ENCODE measurements at places on chromosomes 3 and 15.
A peak's percentile ranks its signal among the peaks of the same experiment; 100 is the strongest.

GRCh38 chr3:133917144-133917543 lies 21.5 kb upstream of the RAB6B start:
- DNase-seq, result no peak

GRCh38 chr3:170517242-170517945 lies 68.5 kb downstream of the SLC7A14 start:
- no peak for DNase-seq

DNA sequence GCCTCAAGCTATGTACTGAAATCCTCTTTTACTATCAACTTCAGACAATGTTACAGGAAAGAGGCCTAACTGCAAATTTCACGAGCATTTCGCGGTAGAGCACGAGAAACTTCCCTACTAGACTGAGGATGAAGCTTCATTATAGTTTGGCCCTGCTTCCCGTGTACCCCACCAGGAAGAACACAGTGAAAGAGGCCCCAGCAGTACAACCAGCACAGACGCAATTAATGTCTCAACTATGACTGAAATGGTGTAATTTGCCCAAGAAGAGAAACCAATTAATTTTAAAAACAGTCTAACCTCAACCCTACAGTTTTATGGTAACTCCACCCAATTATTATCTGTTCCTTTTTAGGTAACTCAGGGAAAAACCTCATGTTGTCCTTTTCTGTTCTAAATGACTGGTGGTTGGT lies 12.1 kb downstream of the CHSY1 start:
- no peak for DNase-seq

DNA sequence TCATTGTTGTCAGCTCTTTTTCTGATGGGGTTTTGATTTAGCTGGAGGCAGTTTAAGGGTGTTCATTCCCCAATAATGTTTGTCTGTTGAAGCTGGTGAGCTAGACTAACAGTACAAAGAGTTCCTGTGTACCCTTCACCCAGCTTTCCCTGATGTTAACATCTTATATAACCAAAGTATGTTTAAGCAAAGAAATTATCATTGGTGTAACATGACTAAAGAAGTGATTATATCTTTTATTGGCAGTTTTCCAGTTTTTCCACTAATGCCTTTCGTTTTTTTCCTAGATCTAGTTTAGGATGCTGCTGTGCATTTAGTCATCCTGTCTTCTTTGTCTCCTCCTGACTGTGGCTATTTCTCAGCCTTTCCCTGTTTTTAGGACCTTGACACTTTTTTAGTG lies 165.6 kb downstream of the LPP start:
- DNase-seq, result no peak

DNA sequence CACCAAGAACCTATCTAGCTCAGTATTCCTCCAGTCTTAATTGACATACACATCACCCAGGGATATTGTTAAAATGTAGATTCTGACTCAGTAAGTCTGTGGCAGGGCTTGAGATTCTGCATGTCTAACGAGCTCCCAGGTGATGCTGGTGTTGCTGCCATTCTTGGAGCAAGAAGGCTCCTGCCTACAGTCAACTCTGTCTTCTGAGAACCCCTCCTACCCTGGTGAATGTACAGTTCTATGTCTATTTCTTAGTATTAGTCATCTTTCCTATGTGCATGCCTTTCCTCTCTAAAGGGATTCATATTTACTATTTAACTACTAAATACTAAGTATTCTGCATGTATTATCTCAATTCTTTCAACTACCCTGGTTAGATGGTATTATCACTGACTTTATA lies 268.7 kb downstream of the EDEM1 start:
- DNase-seq, result no peak

GRCh38 chr15:65333856-65334255 lies 29.4 kb downstream of the RNU5B-1 start:
- DNase-seq, result no peak

GRCh38 chr3:156150434-156151066 lies 30.2 kb downstream of the KCNAB1 start:
- DNase-seq, result no peak

GRCh38 chr15:72197041-72197459 lies 537 bp downstream of the GRAMD2A start:
- no peak for DNase-seq

GRCh38 chr3:120802916-120803315 lies 60.4 kb downstream of the GTF2E1 start:
- DNase-seq, result no peak

DNA sequence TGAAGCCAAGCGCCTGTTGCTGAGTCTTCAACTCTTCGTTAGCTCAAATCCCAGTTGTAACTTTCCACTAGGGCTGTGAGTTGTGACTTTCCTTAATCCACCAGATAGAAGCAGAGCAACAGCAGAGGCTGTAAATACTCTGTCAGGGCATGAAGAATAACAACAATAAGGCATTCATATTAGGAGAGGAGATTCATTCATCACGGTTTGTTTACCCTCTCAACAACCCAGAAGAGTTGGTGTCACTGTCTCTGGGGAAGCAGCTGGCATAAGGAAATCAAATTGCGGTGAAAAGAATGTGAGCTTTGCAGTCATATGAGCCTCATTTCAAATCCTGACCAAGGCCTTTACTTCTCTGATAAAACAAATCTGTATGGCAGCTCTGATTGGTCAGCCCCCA lies 184.8 kb downstream of the SHQ1 start:
- DNase-seq, result no peak

- no peak for DNase-seq
Observed at GRCh38 chr3:119743921-119744320, 38.0 kb upstream of the NR1I2 start.

DNA sequence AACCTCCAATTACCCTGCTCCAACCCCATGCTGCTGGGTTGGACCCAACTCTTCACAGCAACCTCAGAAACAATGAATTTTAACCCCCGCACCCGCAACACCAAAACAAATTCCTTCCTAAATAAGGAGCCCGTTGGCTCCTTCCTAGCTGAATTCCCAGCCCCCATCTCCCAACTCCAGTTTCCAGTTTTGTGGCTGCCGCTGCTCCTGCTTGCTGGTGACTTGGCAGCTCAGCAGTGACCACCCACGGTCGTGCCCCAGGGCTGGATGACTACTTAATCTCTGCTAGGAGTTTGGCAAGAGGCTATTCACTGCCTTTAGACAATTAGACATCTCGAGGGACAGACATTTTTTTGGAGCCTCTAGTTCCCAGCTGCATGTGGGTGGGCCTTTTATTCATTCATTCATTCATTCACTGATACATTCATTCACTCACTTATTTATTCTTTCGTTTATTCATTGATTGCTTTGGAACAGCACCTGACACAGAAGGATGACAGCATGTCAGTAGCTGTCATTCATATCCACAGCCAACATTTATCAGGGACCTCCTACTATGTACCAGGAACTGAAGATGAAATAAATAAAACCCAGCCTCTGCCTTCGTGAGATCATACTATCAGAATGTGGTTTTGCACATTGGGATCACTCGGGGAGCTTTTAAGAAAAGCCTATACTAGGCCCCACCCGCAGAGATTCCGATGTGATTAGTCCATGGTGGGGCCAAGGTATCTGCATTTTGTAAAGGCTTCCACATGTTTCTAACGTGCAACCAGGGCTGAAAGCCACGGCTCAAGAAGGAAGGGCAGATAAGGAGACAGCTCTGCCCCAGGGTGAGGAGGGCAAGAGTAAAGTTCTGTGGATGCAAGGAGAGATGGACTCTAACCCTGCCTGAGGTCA lies 256.5 kb downstream of the SHQ1 start:
- no peak for DNase-seq

GRCh38 chr3:120646771-120647432 lies 35.1 kb downstream of the HGD start:
- no peak for DNase-seq

GRCh38 chr3:65577843-65578430 lies 460.8 kb downstream of the MAGI1 start:
- DNase-seq, result no peak

GRCh38 chr3:45623393-45623792 lies 28.8 kb downstream of the LIMD1 start:
- no peak for DNase-seq

GRCh38 chr15:41811432-41812195 lies 16.3 kb upstream of the JMJD7 start:
- peak; percentile 93 for DNase-seq

DNA sequence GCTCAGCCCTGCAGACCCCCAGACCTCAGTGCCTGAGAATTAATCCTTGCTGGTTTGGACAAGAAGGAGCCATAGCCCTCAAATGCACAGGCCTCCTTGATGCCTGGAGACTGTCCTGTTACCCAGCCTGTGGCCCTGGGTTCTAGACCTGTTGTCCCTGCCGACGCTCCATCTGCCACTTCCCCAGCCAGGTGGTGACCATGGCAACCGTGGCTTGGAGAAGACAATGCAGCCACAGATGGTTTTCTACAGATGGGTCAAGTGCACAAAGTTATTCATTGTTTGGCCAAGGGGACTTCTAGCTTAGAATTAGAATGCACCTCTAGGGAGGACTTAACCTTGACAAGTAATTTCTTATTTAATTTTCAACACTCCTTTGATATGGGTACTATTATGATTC lies 297.1 kb downstream of the UACA start:
- peak; percentile 25 for DNase-seq

DNA sequence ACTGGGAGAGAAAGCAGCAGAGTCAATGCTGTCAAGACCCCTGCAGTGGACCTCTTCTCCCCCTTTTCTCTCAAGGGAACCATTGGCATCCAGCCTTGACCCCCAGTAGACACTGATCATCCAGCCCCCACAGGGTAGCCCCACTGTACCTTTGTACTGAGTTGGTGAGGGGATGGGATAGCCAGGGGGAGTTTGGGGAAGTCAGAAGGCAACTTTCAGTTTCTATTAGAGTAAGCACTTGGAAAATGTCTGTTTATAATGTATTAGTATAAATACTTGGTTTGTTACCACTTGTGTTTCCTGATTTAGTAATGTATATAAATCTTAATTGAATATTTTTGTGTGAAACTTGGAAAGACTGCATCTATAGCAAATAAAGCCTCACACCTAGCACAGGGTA lies 25.0 kb downstream of the DAG1 start:
- DNase-seq, result no peak

- DNase-seq, result no peak
Observed at GRCh38 chr3:16056217-16056616, 118.3 kb upstream of the GALNT15 start.

GRCh38 chr3:57006179-57006657 lies 54.2 kb upstream of the SPATA12 start:
- DNase-seq, result no peak

- no peak for DNase-seq
Observed at GRCh38 chr3:77234004-77234403, 194.1 kb downstream of the ROBO2 start.

- DNase-seq, result no peak
Observed at GRCh38 chr15:50250760-50251394, 14.6 kb downstream of the HDC start.

GRCh38 chr3:9497821-9498565 lies 55.6 kb downstream of the LHFPL4 start:
- DNase-seq, result no peak

GRCh38 chr3:86991482-86991815 lies 500 bp upstream of the VGLL3 start:
- DNase-seq, result no peak

DNA sequence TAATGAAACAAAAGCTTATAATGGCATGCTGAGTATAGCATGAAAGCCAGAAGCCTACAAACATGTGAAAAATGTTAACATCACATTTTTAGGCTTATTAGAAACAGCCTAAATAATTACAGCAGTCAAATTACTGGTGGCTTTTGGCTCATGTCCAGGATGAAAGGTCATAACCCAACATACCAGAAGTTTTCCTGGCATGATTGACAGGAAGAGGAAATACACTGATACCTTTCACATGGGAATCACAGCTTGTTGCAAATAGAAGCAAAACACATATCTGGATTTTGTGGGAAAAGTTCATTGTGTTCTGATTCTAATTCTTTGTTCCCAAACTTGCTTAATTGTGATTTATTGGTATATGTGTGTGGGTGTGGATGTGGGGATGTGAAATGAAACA lies 393.5 kb upstream of the ARRDC4 start:
- DNase-seq, result no peak

GRCh38 chr3:129046732-129047552 lies 13.6 kb upstream of the GP9 start:
- DNase-seq, result peak; percentile 77

DNA sequence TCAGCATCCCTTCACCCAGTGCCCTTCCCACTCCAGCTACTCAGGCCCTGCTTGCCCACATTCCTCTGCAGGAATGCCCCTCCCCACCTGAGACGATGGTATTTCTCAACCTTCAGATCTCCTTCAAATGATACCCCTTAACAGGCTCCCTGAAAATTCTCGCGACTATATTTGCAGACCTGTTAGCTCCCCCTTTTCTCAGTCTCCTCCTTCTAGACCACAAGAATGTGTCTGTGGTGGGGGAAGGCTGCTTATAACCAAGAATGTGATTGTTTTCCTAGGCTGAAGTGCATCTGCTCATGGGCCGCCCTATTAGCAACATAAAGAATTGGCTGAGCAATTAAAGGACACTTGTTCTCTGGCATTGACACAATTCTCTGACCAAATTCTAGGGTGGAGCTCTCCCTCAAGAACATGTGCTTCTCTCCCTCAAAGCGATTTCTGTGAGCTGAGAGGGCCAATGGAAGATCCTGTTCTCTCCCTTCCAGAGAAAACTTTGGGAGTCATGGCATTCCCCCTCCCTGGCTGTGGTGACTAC lies 19.1 kb upstream of the LIMD1 start:
- no peak for DNase-seq

- DNase-seq, result no peak
Observed at GRCh38 chr3:127949446-127950055, 34.5 kb downstream of the KBTBD12 start.

GRCh38 chr3:46603446-46604046 lies 8.8 kb upstream of the FAM240A start:
- no peak for DNase-seq

GRCh38 chr3:125965505-125965904 lies 3.5 kb upstream of the ROPN1B start:
- no peak for DNase-seq

DNA sequence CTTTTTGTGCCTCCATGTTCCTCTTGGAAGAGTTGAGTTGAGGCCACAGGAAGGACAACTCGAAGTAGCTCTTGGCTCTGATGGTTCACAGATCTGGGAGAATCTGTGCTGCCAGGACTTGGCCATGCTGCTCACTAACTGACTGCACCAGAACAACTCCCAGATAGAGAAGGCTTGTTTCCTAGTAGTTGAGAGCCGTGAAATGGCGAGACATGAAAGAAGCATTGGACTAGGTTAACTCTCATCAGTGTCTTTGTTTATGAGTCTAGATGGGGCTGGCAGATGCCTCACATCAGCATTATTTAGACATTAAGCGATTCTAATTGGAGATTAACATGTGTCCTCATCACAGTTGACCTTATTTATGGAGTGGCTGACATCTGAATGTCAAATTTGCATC lies 92.9 kb upstream of the AGBL1 start:
- no peak for DNase-seq

DNA sequence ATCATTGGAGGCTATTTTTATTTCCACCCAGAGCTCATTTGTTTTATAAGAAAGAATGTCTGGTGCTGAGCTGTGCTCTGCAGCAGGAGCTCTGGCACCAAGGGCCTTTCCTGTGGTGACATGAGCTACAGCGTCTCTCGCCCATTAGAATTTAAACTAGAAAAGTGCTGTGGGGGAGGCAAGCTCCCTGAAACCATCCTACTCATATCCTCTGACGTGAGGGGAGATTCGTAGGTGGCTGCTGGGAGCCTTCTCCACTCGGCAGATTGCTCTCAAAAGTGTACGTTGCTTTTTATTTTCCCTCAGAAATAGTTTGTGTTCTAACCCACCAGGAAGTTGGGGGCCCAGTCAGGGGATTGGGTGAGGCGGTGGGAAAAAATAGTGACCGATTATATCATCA lies 76.3 kb upstream of the ARHGEF3 start:
- DNase-seq, result no peak

- DNase-seq, result no peak
Observed at GRCh38 chr3:61719278-61719977, 158.1 kb downstream of the PTPRG start.

Data from spleen (tissue), 13 donors.